ENCODE measurements at places on chromosomes 6 and 20.

DNA sequence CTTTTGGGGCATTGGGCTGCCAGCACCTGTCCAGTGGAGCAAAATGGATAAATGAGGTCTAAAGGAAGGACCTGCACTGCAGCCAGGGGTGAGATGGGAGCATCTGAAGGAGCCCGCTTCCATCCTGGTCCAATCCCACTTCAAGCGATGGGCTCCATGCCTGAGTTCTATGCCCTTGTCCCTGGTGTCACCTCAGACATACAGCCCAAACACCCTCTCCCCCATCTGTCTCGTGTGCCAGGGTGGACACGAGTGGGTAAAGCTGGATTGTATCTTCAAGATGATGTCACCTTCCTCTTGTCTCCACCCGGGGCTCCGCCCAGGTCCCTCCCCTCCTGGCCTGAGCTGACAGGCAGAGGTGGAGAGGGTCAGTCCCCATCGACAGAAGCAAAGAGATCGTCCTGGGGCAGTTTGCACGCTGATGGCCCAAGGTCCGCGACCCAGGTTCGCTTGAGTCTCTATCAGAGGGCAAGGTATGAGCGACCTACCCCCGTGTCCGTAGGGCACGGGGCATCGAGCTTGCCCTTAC lies 544 bp downstream of the SMIM29 start:
- peak; percentile 21 for DNase-seq

- DNase-seq = no peak
Observed at GRCh38 chr6:169866668-169867521, 115.5 kb downstream of the ERMARD start.

- DNase-seq = no peak
Observed at GRCh38 chr6:126422912-126423311, 83.0 kb downstream of the CENPW start.

DNA sequence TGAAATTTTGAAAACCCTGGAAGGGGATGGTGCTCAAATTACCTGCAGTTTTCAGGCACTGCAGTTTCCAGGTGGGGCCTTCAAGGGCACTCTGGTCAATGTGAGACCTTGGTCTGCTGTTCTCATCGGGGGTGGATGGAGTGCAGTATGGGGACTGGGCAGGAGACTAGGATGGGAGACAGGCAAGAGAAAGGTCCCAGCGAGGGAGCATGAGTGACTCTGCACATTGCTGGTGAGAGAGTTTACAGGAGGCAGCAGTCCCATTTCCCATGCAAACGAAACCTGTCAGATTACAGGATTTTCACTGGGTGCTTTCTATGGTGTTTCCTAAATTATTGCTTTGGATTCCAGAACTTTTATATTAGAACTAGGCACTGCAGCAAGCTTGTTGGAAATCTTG lies 73.5 kb upstream of the DTNBP1 start:
- no peak for DNase-seq

- DNase-seq = peak; percentile 64
Observed at GRCh38 chr6:132715204-132715603, 1.3 kb upstream of the VNN1 start.

DNA sequence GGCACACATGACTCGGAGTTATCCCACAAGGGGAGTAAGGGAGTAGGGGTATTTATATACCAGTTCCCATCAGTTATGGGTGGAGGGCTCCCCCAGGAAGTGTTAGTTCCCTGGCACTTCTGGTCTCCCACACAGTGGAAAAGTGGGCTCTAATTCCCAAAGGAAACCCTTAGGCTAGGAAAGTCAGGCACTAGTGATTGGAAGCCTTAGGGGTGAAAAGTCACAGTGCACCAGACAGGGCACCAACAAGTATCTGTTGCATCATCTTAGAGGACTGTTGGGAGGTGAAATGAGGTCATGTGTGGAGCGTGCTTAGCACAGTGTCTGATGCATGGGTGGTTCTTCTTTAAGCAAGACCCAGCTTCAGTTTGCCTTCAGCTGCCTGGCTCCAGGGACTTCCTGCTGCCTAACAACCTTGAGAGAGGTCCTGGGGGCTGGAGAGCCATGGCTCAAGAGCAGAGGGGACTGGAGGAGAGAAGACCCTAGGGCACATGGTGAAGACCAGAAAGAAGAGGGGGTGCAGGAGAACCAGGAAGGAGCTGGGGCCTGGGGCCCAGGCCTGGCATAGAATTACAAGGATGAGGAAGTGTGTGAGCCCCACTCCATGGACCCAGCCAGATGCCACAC lies 7.5 kb upstream of the FOXP4 start:
- no peak for DNase-seq

DNA sequence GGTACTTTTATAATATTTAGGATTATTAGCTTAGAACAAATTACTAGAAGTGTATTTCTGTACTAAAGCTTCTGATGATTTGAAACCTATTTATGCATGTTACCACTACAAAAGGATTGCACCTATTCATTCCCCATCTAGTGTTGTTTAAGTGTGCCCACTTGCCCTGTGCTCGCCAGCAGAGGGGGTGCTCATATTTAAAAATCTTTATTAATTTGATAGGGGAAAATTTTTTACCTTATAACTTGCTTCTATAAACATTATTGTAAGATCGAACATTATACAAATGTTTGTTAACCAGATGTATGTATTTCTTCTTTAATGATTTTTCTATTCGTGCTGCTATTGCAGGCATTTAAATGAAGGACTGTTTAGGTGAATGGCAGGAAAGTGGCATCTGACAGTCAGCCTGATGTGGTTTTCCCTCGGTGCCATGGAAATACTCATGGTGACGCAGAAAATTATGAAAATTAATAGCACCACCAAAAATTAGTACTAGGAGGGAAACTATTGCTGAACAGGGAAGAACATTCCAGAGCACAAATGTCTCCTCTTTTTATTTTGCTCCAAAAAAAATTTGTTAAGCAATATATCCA lies 44.1 kb upstream of the FNDC1 start:
- DNase-seq = no peak

GRCh38 chr20:33441142-33441955 lies 2.2 kb downstream of the SNTA1 start:
- no peak for DNase-seq

- no peak for DNase-seq
Observed at GRCh38 chr6:78308025-78308424, 559.3 kb upstream of the IRAK1BP1 start.

GRCh38 chr6:163668061-163668426 lies 253.5 kb downstream of the QKI start:
- no peak for DNase-seq

DNA sequence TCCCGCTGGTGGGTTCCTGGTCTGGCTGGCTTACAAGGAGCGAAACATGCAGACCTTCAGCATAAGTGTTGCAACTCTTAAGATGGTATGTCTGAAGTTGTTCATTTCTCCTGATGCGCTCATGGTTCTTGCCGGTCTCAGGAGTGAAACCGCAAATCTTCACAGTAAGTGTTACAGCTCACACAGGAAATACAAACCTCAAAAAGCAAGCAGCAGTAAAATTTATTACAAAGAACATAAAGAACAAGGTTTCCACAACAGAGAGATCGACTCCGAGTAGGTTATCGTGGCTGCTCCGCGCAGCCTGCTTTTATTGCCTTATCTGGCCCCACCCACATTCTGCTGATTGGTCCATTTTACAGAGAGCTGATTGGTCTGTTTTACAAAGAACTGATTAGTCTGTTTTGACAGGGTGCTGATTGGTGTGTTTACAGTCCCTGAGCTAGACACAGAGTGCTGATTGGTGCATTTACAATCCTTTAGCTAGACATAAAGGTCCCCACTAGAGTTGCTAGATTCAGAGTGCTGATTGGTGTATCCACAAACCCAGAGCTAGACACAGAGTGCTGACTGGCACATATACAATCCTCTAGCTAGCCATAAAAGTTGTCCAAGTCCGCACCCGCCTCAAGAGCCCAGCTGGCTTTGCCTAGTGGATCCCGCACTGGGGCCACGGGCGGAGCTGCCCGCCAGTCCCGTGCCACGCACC lies 39.2 kb downstream of the TRIM27 start:
- DNase-seq = no peak

GRCh38 chr20:4064144-4064909 lies 49.0 kb upstream of the RNF24 start:
- peak; percentile 79 for DNase-seq

GRCh38 chr20:59784791-59785668 lies 148.4 kb downstream of the SYCP2 start:
- DNase-seq = no peak

DNA sequence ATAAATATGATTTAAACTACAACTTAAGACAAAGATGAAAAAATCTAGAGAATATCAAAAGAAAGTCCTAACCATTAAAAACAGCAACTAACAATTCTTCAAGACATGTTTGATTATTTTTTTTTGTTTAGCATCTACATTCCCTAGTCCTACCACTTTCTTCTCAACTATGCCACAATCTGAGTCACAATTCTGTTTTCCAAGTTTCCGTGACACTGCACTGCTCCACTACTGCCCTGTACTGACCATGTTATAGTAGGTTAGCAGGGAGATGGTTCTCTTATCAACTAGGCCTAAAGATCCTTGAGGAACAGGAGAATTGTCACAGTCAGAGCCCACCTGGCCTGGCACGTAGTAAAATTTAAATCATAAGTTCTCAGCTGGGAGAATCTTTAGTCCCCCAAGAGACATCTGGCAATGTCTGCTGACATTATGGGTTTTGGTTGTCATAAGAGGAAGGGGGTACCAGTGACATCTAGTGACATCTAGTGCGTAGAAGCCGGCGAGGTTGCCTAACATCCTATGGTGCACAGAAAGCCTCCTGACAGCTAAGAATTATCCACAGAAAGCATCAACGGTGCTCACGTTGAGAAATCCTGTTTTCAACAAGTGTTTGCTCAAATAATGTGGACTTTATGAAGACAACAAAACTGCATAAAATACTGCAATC lies 100.5 kb downstream of the PDE10A start:
- DNase-seq = no peak

DNA sequence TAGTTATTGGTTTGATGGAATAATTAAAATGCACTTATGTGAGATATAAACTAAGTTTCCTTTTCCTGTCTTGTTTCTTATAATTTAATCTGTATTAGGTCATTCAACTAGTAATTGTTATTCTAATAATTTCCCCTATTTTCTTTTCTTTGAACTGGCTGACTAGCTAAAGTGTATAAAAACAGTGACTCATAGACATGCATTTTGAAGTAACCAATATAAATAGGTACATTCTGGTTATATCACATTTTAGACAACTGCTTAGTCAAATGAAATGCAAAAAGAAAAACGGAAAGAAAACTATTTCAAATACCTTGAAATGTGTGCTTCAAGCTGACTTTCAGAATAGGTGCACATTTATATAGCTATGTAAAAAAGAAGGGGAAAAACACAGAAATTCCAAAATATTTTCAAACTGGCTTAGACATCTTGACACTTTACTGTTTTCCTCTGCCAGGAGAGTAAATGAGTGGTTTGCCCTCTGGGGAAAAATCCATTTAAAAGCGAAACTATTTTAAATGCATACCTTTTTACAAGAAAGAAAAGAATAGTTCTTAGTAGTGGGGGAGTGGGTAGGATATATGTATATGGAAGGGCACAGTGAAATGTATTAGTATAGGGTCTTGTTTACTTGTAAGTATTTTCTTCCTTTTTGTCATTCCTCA lies 28.3 kb downstream of the KCNQ5 start:
- peak; percentile 44 for DNase-seq

GRCh38 chr6:20846602-20847028 lies 312.4 kb downstream of the CDKAL1 start:
- DNase-seq = no peak

GRCh38 chr20:4689220-4689619 lies 32.5 kb upstream of the PRND start:
- no peak for DNase-seq

- peak; percentile 63 for DNase-seq
Observed at GRCh38 chr6:56890683-56891429, 64.1 kb upstream of the BEND6 start.

GRCh38 chr6:37988696-37989095 lies 169.2 kb downstream of the ZFAND3 start:
- DNase-seq = no peak

- no peak for DNase-seq
Observed at GRCh38 chr6:100456908-100457235, 7.8 kb downstream of the SIM1 start.

- no peak for DNase-seq
Observed at GRCh38 chr20:19275630-19276071, 63.2 kb downstream of the SLC24A3 start.

- DNase-seq = no peak
Observed at GRCh38 chr6:151822252-151823111, 15.0 kb downstream of the ESR1 start.
